ENCODE measurements at places on chromosomes 5 and 9. TPM values are rescaled to one million over a fixed set of nuclear protein-coding genes. Genes with fewer than 3 reads are reported as not detected.

GRCh38 chr9:72431036-72431435, 66.0 kb upstream of the ZFAND5 start:
- no peaks in the 10 kb centered on the region for H3K36me3 ChIP-seq
- H3K4me3 ChIP-seq = no peak overlapping the region
- DNase-seq = no peak
- H3K27ac ChIP-seq = no peak overlapping the region
- H3K27me3 ChIP-seq = peaks cover 3% of the 10 kb centered on the region
- no peaks in the 10 kb centered on the region for H3K4me1 ChIP-seq

DNA sequence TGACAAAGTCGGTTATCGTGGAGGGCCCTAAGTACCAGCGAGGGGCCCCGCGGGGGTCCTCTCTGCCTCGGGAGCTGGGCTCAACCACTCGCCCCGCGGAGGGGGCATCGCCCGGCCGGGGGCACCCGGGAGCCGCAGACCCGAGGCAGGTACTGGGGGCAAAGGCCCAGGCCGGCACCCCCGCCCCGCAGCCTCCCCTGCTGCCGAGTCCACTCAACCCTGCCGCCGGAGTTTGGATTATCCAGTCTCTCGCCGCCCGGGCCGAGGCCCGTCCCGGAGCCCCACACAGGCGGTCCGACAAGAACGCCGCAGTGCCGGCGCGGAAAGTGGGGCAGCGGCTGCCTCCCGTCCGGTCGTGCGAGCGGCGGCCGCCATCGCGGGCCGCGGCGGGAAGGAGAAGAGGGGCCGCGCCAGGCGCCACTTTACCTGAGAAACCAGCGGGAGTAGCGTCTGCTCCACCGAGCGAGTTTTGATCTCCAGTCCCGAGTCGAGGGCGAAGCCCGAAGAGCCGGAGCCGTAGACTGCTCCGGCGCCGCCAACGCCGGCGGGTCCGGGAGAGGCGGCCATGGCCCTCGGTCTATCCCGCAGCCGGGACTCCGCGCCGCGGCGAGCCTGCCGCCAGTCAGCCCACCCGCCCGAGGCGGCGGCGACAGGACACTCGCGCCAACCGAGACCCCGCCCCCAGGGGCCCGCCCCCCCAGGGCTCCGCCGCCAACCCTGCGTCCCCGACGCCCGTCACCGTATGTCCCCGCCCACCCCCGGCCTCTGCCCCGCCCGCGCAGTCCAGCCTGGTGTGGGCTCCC, at the start of gene CTNNAL1:
Gene CTNNAL1 (minus strand): TSS at position 624 of the 803 bp plus-strand sequence. CDS start 57 bp downstream, at position 567.
- peaks cover 4% of the 10 kb centered on the region for H3K36me3 ChIP-seq
- no peaks in the 10 kb centered on the region for H3K27me3 ChIP-seq
- peak within 1 kb of the TSS; percentile 88 for H3K27ac ChIP-seq
- peak within 1 kb of the TSS; percentile 93 for H3K4me3 ChIP-seq
- peak; percentile 92 for DNase-seq

DNA sequence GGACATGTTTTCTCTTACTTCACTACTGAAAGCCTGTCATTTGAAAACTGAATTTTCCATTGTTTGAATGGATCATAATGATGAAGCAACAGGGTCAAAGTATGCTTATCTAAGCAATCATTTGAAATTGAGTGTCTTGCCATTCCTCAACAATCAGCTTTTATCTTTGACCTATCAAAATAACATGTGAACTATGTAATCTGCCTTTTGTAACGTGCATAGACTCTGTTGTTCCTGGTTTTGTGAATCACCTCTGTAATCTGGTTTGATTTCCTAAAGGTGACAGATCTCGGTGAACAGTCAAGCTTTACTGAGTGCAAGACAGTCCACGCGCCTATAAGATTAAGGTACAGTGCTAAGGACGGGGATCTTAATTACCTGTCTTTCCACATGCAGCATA, 3.3 kb downstream of the MEF2C start:
- no peak for DNase-seq
- H3K36me3 ChIP-seq = no peaks in the 10 kb centered on the region
- H3K4me3 ChIP-seq = no peak overlapping the region
- no peak overlapping the region for H3K27ac ChIP-seq
- H3K4me1 ChIP-seq = peaks cover 17% of the 10 kb centered on the region

- no peak overlapping the region for H3K4me3 ChIP-seq
- no peak overlapping the region for H3K27ac ChIP-seq
- H3K36me3 ChIP-seq = peaks cover 3% of the 10 kb centered on the region
- H3K4me1 ChIP-seq = peaks cover 2% of the 10 kb centered on the region
- H3K27me3 ChIP-seq = peaks cover 21% of the 10 kb centered on the region
Observed at GRCh38 chr5:72988769-72989168, 32.9 kb downstream of the FCHO2 start.

GRCh38 chr5:150295172-150295634, 5.6 kb upstream of the CAMK2A start:
- H3K4me3 ChIP-seq = no peak overlapping the region
- H3K27ac ChIP-seq = no peak overlapping the region
- peaks cover 9% of the 10 kb centered on the region for H3K27me3 ChIP-seq

Gene FYB1
- total RNA-seq = 358 TPM
